ENCODE measurements at places on chromosomes 6 and 20. TPM values are rescaled to one million over a fixed set of nuclear protein-coding genes. Genes with fewer than 3 reads are reported as not detected.
A peak's percentile ranks its signal among the peaks of the same experiment; 100 is the strongest.

GRCh38 chr20:61865353-61865752 lies 200.3 kb downstream of the TAF4 start:
- no peak for DNase-seq

PTCHD4 gene
- total RNA-seq, result 3.1 TPM

GRCh38 chr6:158040804-158041347 lies 59.2 kb downstream of the SYNJ2 start:
- no peak for DNase-seq

DNA sequence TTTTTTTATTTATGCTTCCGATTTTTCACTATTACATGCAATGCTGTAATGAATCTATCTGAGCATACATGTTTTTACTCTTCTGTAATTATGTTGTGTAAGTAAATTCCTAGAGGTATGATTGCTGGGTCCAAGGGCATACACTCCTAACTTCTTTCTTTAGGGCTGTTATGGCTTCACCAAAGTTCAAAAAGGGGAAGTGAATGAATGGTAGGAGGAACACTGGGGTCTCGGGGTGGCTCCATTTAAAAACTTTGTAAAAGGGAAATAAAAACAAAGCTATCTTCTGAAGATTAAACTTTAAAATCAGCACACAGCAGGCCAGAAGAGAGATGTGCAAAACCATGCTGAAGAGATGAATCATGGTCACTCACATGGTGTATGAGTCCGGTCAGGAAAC lies 289.1 kb upstream of the SUPT3H start:
- DNase-seq, result no peak

AVP gene
- not detected for total RNA-seq

- no peak for DNase-seq
These were observed 138.1 kb downstream of the CD164 start for GRCh38 chr6:109243863-109244825.

- DNase-seq, result peak; percentile 68
These were observed 36.4 kb downstream of the HLA-DPB1 start for GRCh38 chr6:33112148-33112547.

DNA sequence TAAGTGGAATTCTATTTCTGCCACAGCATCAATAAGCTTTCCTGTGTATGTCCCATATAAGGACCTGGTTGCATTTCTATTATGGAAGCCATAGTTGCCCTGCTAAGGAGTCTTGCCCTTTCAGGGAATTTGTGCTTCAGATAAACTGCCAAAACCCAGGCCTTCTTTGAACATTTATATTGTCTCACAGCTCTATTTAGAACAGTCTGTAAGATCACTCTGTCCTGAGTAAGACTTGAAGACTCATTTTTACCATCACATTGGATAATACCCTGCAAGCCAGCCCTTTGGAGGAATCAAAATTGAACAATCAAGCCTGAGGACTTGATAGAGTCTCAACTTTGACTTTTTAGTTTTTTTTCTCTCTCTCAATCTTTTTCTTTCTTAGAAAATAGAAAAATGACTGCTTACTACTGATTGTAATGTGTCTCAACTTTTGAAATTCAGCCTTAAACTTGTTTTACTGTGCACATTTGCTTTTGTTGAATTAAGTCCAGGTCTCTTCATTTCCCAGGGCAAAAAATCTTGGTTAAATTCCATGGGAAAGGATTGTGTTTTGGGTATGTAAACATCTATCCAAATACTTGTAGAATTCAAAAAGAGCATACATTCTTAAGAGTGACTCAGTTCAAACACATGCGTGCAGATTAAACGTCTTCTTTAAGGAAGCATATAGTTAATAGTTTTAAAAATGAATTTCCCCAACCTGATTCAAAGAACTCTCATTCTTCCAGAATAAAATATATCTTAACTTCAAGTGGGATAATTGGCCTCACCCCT lies 91.2 kb downstream of the PLCB1 start:
- peak; percentile 13 for DNase-seq

GRCh38 chr6:133966654-133967329 lies 13.8 kb downstream of the TBPL1 start:
- no peak for DNase-seq

STX11 gene
- total RNA-seq, result 0.75 TPM

DNA sequence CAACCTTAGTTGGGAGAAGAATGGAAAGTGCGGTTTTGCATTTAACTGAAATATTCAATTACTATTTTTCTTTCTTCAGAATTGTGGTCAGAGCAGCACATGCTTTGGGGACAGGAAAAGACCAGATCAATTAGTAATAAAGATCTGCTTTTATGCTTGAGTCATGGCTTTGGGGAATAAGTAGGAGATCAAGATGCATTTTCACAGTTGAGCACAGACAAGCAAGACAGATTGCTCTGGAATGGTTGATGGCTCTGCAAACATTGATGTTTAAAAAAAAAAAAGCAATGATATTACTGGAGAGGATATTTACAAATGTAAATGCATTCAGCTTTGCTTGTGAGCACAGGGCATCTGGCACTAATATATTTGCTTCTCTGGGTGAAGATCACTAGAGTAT lies 224.4 kb upstream of the SASH1 start:
- DNase-seq, result no peak

CDH4 gene
- 6.4 TPM for total RNA-seq

GRCh38 chr6:169274781-169275180 lies 21.1 kb upstream of the THBS2 start:
- peak; percentile 59 for DNase-seq

- DNase-seq, result no peak
These were observed 667.5 kb downstream of the UTRN start for GRCh38 chr6:144952456-144953240.

GRCh38 chr20:19885939-19886660 lies 128.0 kb downstream of the RIN2 start:
- peak; percentile 64 for DNase-seq

BAG2 gene
- 9.2 TPM for total RNA-seq

NRN1 gene
- 0.45 TPM for total RNA-seq

IL17F gene
- total RNA-seq, result not detected

- DNase-seq, result no peak
These were observed 809 bp downstream of the HLA-G start for GRCh38 chr6:29828471-29828797.

GRCh38 chr6:111922454-111923297 lies 49.4 kb upstream of the FYN start:
- DNase-seq, result peak; percentile 30

GRCh38 chr6:161164182-161164625 lies 109.7 kb downstream of the AGPAT4 start:
- no peak for DNase-seq

GRCh38 chr6:36038120-36038876 lies 10.7 kb downstream of the MAPK14 start:
- no peak for DNase-seq

GRCh38 chr20:1825938-1826445 lies 69.2 kb upstream of the SIRPA start:
- no peak for DNase-seq

- DNase-seq, result no peak
These were observed 10.4 kb downstream of the LOC128125822 start for GRCh38 chr6:63582579-63583231.

DNA sequence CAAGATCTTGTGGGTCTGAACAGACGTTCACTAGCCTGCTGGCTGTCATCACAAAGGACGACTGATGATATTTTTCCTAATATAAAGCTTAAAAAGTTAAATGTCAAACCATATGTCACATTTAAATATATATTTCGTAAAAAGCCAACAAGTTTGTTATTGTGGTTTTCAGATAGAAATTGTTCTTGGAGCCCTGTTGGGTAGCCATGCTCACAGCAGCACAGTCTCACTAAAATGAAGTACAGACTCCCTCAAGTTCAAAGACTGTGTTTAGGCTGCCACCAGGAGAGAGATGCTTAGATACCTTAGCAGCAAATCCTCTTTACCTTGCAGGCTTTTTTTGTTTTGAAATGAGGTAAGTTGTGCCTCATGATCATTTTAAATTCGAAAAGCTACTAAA lies 17.8 kb downstream of the EEF1E1 start:
- DNase-seq, result no peak

DNA sequence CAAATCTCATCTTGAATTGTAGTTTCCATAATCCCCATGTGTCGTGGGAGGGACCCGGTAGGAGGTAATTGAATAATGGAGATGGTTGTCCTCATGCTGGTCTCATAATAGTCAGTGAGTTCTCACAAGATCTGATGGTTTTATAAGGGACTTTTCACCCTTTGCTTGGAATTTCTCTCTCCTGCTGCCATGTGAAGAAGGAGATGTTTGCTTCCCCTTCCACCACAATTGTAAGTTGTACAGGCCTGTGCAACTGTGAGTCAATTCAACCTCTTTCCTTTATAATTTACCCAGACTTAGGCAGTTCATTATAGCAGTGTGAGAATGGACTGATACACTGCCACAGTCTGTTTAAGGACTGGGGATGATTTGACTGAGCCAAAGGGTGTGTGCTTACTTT lies 44.7 kb downstream of the NKAIN2 start:
- DNase-seq, result no peak

SLC35D3 gene
- not detected for total RNA-seq

DNA sequence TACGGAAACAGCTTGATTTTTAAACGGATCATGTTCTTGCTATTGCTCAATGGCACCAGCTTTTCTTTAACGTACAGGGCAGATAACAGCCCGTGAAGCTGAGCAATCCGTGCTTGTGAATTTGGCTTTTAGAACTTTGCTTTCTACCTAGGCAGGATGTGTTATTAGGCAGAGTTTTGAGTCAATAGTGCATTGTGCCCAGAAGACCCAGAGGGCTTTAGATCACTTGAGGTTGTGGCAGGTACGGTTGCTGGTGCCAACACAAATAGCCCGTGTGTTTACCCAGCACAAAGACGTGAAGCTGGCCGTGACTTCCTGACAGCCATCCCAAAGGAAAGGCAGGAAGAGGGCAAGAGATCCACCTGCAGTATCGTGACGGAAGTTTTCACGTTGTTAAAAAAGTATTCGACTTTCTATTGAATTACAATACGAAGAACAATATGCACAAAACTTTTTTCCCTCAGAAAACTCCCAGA lies 117.4 kb upstream of the FRMD1 start:
- DNase-seq, result peak; percentile 41

GRCh38 chr6:113920663-113921267 lies 50.2 kb downstream of the HDAC2 start:
- DNase-seq, result no peak

PABPC1L gene
- total RNA-seq, result 3.8 TPM

TBXT gene
- total RNA-seq, result not detected

GRCh38 chr20:46828471-46828870 lies 66.2 kb upstream of the EYA2 start:
- no peak for DNase-seq

C6orf58 gene
- total RNA-seq, result 1.0 TPM

Measured in renal cortical epithelial cell (primary cell).